RPMI8226 (cell line): ENCODE measurements at places on chromosomes 3 and 15.

- no peak for DNase-seq
These were observed 196.0 kb downstream of the LRTM1 start for GRCh38 chr3:54731732-54732445.

- no peak for DNase-seq
These were observed 240.5 kb downstream of the SOX2 start for GRCh38 chr3:181952221-181952620.

DNA sequence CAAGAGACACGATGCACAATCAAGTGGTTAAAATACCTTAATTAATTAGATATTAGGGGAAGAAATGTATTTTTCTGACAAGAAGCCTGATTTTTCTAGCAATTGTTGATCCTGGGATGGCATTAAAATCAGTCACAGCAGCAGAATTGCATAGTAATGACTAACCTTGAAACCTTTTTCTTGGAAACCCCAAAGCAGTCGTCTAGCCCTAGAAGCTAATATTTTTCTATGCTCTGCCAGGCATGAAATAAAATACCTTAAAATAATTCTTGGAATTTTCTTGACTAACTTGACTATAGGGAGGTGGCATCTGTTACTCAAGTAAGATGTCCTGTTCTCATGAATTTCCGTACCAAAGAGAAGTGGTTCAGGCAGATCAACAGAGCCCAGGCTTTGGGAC, 204.1 kb downstream of the THRB start:
- no peak for DNase-seq

DNA sequence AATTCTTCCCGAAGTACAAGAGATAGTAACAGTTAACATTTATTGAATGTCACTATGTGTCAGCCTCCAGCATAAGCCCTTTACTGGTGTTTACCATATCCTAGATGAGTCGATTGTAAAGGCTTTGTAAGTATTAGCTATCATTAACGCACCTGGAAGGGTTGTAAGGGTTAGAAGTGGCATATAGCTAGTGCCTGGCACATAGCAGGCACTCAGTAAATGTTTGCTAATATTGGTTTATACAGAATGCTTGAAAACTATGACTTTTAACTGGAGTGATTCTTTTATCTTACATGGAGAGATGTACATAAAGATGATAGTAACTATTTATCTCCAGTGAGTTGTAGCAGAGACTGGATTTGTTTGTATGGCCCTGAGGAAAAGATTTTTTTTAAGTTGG, 46.3 kb upstream of the ATP11B start:
- DNase-seq: no peak

DNA sequence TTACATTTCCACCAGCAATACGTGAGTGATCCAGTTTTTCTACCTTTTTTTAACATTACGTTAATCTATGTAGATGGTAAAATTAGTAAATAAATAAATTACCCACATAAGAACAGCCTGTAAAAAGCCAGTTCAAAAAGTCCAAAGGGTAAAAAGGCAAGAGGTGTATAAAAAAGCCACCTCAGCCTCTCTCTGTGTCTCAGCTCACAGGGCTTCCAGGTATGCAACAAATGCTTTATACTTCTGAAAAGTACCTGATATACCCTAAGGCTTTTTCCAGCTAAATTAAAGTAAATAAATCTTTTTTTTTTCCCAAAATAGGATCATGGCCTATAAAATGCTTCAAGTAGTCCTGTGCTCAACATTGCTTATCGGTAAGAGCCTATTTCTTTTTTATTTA, at the start of gene C3orf85:
C3orf85 (plus strand) TSS at position 197 of the 400 bp plus-strand sequence; CDS start at position 326, 129 bp downstream.
- no peak for DNase-seq

GRCh38 chr15:92189166-92189565, 204.5 kb upstream of the ST8SIA2 start:
- no peak for DNase-seq

- DNase-seq: no peak
These were observed 282.7 kb upstream of the TPRG1 start for GRCh38 chr3:188889054-188889491.

GRCh38 chr15:89370120-89370977, 35.7 kb upstream of the POLG start:
- no peak for DNase-seq

- DNase-seq: no peak
These were observed 34.2 kb upstream of the RSL24D1 start for GRCh38 chr15:55230953-55231352.

DNA sequence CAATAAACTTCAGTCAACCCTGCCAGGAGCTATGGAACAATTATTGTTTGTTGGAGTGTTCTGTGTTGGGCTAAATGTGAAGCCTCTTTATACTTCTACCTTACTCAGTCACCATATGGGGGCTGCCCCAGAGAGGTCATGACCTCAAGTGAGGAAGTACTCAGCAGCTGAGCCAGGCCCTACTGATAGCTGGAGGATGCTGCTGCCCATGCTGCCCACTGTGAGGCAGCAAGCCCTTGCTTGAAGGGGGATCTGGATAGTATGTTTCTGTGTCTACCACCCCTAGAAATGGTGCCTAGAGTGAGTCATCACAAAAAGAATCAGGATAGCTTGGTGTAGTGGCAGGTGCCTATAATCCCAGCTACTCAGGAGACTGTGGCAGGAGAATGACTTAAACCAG, 4.5 kb upstream of the RPL24 start:
- DNase-seq: peak; percentile 44

- DNase-seq: no peak
These were observed 87.8 kb downstream of the COL6A6 start for GRCh38 chr3:130604806-130605205.

DNA sequence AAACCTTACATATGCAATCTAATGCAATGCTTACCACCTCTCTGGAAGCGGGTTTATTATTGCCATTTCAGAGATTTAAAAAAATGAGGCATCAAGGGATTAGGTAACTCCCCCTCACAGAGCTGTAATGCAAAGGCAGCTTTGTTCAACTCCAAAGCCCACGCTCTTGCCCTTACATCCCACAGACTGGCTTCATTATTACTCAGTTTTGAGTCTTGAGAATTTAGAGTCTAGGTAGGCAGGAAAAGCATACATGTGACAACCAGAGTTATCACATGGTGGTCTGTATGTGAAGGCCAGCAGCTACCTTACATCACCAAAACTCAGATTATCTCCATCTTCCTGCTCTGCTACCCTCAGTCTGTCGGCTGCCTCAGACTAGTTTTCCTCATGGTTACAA, 326.9 kb downstream of the UACA start:
- DNase-seq: no peak

DNA sequence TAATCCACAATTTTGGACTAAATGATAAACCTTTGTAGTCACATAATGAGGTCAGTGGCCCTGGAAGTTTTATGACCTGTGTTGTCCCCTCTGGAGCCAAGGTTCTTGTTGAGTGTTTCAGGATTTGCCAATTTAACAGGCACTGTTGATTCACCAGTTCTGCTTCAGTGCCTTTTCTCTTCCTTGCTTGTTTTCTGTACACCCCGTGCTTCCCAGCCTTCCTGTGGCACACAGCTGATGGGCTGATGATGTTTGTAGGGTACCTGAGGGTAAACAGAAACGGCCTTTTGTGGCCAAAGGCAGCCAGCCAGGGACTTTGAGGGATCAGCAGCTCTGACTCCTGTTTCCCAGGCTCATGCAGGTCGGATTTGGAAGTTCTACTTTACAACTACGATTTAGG, 13.3 kb downstream of the GYG1 start:
- DNase-seq: no peak

DNA sequence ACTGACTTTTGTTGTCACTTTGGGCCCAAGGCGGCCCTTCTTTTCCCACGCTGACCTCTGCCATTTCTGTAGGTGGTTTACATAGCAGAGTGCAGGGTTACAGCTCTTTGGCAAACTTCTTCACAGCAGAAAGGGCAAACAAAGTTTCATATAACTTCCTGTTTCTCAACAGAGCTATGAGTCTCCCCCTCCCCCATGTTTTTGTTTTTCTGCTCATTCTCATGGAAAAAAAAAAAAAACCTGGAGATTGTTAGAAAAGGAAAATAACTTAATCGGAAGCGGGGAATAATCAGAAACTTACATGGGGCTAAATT, 342.0 kb upstream of the NR2F2 start:
- peak; percentile 8 for DNase-seq

DNA sequence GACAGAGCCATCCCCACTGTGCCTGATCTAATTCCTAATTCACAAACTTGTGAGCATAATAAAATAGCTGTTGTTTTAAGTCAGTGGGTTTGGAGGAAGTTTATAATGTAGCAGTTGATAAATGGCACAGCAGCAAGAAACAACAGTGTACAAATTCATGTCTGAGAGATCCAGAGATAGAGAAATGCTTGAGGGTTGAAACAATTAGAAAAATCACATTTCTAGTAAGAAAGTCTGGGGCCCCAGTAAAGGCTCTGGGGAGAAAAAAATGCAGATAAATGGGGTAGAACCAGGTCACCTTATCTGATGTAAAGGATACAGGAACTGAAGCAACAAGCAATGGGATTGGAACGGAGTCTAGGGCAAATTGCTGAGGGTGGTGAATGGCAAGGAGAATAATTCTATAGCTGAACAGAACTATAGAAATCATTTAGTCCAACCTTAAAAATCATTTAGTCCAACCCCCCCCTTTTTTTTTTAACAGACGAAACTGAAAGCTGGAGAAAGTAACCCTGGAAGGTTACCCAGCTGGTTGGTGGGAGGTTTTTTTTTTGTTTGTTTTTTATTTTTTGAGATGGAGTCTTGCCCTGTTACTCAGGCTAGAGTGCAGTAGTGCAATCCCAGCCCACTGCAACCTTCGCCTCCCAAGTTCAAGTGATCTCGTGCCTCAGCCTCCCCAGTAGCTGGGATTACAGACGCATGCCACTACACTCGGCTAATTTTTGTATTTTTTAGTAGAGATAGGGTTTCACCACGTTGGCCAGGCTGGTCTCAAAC, 14.3 kb upstream of the SHQ1 start:
- DNase-seq: no peak

DNA sequence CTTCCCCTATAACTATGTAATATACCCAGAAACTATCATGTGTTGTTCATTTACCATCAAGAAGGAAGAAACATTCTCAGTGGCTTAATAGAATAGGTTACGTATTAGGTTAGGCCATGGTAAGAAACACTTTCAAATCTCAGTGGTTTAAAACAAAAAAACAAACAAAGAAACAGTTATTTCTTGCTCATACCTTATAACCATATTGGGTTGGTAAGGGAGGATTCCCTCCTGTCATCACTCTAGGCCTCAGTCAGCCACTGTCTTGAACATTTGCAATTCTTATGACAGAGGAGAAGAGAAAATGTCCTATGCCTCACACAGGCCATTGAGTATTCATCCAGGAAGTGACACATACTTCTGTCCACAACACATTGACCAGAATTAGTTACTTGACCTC, 727.7 kb upstream of the NECTIN3 start:
- no peak for DNase-seq

GRCh38 chr3:17290894-17291293, 406.1 kb downstream of the PLCL2 start:
- DNase-seq: no peak

GRCh38 chr3:119239206-119239820, 1.4 kb downstream of the B4GALT4 start:
- no peak for DNase-seq

GRCh38 chr15:76328106-76328696, 8.4 kb upstream of the ISL2 start:
- no peak for DNase-seq

DNA sequence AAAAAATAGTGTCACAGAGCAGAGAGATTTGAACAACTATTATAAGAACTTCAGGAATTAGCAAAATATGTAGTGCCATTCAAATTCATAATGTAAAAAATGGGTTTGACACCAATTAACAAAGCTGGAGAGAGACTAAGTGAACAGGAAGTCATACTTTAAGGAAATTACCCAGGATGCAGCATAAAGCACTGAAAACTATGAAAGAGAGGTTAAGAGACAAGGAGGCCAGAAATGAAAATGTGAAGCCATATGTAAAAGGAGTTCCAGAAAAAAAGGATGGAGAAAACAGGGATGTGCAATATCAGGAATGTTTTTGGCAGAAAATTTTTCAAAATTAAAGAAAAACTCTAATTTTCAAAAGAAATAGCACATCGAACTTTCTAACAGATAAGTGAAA, 57.6 kb downstream of the SLCO2A1 start:
- DNase-seq: no peak

GRCh38 chr3:37891227-37891626, 29.5 kb downstream of the CTDSPL start:
- peak; percentile 54 for DNase-seq

DNA sequence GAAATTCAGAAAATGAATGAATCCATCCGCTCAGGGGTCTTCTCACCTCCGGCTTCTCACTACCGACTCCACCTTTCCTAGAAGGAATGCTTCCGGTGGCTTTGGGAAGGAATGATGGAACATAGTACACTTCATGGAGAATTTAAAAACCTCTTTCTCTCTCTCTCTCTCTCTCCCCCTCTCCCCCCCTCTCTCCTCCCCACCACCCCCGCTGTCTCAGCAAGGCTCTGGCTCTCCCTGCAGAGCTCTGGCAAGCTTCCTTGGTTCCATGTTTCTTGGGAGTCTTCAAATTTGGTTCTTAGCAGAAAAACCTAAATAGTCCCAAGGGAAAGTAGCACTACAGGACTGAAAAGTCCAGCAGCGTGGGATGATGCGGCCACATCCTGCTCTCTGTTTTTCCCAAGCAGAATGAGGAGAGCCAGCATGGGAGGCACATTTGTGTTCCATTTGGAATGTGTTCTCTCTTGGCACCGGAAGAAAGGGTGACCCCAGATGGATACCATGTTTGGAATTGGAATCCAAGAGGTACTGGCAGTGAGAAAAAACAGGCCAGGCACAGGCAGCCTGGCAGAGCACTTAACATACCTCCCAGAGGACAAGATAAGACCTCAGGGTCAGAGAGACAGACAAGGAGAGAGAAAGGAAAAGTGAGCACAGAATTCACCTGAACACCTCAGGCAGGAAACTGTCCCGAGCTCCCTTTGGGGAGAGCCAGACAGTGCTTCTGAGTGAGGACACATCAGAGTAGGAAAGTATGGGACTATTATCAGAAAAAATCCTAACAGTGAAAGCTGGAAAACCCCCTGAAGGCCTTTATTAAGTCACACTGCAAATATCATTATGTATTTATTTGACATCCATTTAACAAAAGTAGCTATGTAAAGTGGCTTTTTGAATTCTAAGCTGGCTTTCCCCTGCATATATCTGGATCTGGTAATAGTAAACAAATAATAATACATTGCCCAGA, at the start of gene POPDC2:
POPDC2 (minus strand) TSS at position 116 of the 967 bp plus-strand sequence. CDS start 166 bp downstream, outside the sequence.
- no peak for DNase-seq

- DNase-seq: no peak
These were observed 24.2 kb upstream of the CD96 start for GRCh38 chr3:111517801-111518200.

- peak; percentile 93 for DNase-seq
These were observed 829 bp upstream of the SKIL start for GRCh38 chr3:170356596-170357175.

DNA sequence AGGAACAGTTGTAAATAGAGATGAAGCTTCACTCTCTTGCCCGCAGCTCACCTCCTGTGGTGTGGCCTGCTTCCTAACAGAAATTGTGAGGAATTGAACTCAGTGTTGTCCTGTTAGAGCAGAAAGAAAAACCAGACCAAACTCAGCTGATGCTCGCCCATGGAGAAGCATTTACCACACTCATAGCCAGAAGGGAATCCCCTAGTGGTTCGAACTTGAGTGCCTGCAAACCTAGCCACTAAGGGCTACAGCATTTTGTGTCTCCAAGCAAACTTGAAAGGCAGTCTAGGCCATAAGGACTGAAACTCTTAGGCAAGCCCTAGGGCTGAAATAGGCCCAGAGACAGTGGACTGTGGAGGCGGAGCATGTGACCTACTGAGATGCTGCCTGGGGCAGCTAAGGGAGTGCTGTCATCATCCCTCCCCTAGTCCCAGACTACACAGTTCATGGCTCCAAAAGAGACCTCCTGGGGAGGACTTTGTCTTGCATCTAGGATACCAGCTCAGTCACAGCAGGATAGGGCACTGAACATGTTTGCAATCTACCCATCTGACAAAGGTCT, 44.5 kb upstream of the MCTP2 start:
- no peak for DNase-seq

GRCh38 chr3:142086581-142087090, 62.7 kb downstream of the TFDP2 start:
- DNase-seq: no peak
